ENCODE measurements at places on chromosomes 5 and 9.
A peak's percentile ranks its signal among the peaks of the same experiment; 100 is the strongest.

- H3K4me1 ChIP-seq = peaks cover 15% of the 10 kb centered on the region
- peaks cover 8% of the 10 kb centered on the region for H3K36me3 ChIP-seq
- no peaks in the 10 kb centered on the region for H3K27me3 ChIP-seq
- no peak overlapping the region for H3K27ac ChIP-seq
- no peak overlapping the region for H3K4me3 ChIP-seq
Measured at GRCh38 chr9:136049491-136050265, 45.4 kb downstream of the NACC2 start.

DNA sequence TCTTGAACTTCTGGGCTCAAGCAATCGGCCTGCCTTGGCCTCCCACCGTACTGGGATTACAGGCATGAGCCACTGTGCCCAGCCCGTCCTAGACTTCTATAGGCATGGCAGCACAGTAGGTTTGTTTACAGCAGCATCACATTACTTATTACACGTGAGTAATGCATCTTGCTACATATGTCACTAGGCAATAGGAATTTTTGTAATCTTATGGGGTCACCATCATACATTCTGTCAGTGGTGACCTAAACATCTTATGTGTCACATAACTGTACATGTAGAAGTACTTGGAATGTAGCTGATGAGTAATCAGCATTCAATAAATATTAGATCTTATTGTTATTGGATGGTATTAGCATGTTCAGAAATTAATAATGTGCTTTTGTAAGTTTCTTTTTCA, 22.9 kb upstream of the ABCA1 start:
- peaks cover 4% of the 10 kb centered on the region for H3K27me3 ChIP-seq
- DNase-seq = no peak
- no peak overlapping the region for H3K27ac ChIP-seq

DNA sequence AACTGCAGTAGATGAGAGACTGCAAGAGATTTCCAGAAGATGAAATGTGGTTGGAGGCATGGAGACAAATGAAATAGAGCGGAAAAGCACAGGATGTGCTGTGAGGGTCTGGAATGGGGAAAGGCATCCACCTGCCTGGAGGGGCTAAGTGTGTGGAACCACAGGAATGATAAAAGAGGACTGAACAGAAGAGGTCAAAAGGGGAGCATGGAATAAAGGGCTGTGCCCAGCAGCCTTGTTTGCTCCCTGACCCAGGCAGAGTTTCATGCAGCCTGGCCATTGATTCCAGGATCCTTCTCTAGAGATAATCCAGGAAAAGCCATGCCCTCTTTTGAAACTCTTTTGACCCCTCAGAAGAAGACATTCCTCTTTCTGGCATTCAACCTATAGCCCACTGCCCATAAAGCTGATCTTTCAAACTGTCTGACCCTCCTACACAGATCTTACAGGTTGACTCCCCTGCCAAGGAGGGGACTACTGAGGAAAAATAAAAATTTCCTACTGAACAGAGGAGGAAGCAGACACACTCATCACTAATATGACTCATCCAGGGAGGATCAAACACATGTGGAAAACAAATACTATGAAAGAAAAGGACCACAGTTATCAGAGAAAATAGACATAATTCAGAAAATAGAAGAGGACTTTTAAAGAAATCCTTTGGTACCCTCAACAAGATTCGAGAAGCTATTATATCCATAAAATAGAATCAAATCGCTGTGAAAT, 273.5 kb upstream of the PCSK5 start:
- H3K27me3 ChIP-seq = no peaks in the 10 kb centered on the region
- H3K27ac ChIP-seq = no peak overlapping the region
- no peak for DNase-seq
- no peak overlapping the region for H3K4me3 ChIP-seq

DNA sequence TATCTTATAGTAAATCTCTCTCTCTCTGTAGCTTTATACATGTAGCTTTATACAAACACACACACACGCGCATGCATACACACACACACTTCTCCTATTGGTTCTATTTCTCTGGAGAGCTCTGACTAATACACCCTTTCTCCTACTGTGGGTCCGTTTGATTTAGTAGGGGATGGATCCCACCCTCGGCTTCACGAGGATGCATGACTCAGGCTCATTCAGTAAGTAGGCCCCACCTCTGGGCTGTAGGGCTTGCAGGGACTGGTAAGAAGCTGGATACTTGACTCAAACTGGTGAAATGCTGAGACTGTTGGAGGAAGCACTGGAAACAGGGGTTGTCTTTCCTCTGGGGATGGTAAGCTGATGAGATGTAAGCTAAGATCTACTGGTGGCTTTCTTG, 98.7 kb downstream of the SLC24A2 start:
- no peak for DNase-seq
- H3K36me3 ChIP-seq = no peaks in the 10 kb centered on the region
- H3K27me3 ChIP-seq = no peaks in the 10 kb centered on the region
- no peak overlapping the region for H3K27ac ChIP-seq

DNA sequence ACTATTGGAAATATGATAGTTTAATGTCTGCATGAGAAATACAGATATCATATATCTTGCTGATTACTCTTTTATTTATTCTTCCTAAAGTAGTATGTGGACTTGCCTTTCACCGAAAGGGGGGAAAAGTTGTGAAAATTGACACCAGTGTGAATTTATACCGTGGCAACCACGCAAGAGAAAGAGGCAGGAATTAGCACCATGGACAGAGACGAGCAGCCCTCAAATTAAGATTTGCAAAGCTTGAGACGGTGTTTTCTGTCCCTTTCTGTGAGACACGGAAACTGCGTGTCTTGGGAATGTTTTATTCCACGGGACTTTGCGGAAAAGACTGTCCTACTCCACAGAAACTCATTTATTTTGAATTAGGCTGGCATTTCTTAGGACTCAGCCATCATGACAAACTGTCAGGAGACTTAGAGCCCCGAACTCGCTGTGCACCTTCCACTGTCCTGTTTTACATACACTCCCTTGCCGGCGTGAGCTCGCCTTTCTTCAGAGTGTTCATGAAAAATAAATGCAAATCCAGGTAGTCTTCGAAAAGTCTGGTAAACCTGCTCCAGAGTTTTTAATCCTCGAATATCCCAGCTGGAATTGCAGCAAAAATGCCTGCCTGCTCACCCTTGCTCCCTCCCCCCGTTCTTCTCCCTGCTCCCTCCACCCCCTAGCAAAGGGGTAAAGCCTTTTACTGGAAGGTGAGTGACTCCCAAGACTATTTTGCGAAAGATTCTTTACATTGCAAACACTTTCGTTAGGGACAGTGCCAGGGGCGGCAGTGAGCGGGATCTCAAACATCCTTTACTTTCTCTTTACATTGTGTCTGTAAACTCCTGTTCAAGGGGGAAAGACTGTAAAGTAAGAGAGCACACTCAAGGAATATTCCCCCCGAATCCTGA, 3.8 kb upstream of the ELAVL2 start:
- H3K36me3 ChIP-seq = no peaks in the 10 kb centered on the region
- H3K27me3 ChIP-seq = peaks cover 19% of the 10 kb centered on the region
- H3K27ac ChIP-seq = no peak overlapping the region

DNA sequence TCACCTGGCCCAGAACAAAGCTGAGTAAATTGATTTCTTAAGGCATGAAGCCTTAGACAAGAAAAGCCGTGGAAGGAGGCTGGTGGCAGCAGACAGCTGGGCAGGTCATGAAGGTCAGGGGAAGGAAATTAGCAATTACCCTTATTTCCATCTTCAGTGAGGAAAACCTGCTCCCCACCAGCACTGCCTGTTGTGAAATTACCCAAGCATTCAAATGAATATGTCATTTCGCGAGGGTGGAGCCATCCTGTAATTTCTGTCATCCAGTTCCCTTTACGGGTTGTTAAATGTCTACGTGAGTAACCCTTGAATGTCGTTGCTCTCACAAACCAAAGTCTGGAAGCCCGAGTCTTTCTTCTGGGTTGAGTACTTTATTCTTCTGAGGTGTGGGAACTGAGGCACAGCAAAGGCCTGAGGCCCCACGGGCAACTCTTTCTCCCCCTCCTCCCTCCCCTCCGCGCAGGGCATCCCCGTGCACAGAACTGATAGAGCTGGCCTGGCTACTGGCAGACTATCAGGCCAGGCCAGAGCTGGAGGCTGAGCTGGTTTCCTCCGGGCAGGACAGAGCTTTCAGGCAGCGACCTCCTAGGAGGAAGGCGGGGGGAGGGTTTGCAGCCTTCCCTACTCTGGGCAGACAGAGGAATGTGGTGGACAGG, 22.0 kb upstream of the AK3 start:
- peaks cover 14% of the 10 kb centered on the region for H3K4me1 ChIP-seq
- no peak for DNase-seq
- H3K27ac ChIP-seq = no peak overlapping the region
- H3K36me3 ChIP-seq = peaks cover 1% of the 10 kb centered on the region

- H3K27ac ChIP-seq = no peak overlapping the region
- H3K27me3 ChIP-seq = peaks cover 55% of the 10 kb centered on the region
- no peaks in the 10 kb centered on the region for H3K36me3 ChIP-seq
- DNase-seq = no peak
- H3K4me3 ChIP-seq = no peak overlapping the region
- peaks cover 8% of the 10 kb centered on the region for H3K4me1 ChIP-seq
Measured at GRCh38 chr9:72043576-72043975, 16.8 kb downstream of the C9orf57 start.

GRCh38 chr5:177968661-177969211, 27.3 kb downstream of the PROP1 start:
- no peaks in the 10 kb centered on the region for H3K27me3 ChIP-seq
- no peak overlapping the region for H3K4me3 ChIP-seq
- no peak for DNase-seq
- H3K4me1 ChIP-seq = no peaks in the 10 kb centered on the region
- H3K27ac ChIP-seq = no peak overlapping the region

DNA sequence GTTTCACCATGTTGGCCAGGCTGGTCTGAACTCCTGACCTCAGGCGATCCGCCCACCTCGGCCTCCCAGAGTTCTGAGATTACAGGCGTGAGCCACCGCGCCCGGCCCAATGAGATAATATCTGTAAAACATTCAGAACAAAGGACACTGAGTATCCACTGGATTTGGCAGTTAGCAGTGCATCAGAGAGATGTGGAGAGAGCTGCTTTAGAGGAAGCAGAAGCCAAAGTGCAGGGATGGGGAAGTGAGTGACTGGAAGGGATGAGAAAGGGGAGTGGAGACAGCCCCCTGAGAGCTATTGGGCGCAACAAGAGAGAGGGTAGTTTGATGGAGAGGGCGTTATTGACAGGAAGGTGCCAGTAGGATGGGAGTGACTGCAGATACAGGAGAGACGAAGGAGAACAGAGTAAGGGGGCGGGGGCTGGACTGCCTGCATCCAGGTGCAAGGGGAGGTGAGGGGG, 157.5 kb upstream of the SHB start:
- DNase-seq = no peak
- H3K36me3 ChIP-seq = no peaks in the 10 kb centered on the region
- H3K27me3 ChIP-seq = no peaks in the 10 kb centered on the region
- H3K4me1 ChIP-seq = peaks cover 28% of the 10 kb centered on the region
- H3K4me3 ChIP-seq = peak overlapping the region; percentile 73

DNA sequence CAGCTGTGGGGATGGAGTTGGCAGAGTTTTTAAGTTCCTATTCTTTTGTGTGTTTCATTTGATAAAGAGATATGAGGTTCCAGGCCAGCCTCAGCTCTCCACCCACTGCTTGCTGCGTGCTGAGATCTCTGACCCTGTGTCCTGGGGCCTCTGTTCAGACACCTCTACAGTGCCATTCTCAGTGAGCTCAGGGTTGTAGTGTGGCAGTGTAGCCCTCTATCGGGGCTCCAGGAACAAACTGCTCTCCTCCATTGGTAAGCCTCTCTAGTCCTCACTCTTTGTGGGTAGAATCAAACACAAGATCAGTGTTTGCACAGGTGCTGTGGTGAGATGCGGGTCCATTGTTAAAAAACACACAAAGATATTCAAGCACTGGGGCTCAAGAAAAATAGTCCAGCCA, 386.6 kb upstream of the RPS23 start:
- H3K4me3 ChIP-seq = no peak overlapping the region
- DNase-seq = no peak
- no peaks in the 10 kb centered on the region for H3K4me1 ChIP-seq
- no peaks in the 10 kb centered on the region for H3K27me3 ChIP-seq

DNA sequence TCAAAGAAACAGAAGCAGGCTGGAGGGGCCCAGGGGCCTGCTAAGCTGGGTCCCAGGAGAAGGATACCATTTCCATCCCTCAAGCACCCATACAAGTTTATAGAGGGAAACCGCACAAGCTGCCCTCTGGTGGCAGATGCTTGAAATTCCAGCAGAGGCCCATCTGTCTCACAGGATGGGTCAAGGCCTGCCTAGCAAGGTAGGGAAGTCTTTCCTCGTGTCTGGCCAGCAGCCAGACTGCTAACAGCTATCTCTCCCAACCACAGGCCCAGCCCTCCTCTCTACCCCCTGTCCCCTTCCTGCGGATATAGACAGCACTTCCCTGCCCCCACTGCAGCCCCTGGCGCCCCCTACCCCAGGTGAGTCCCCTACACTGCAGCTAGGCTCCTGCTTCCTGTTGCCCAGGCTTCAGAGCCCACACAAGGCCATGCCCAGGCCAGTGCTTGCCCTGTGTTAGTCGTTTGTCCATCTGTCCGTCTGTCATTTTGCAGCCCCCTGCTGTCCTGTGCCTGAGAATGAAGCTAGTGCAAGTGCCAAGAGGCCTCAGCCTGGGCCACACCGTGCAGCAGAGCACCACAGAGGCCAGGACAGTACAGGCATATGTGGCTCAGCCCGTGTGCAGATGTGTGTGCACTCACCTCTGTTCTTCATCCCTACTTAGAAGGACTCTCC, 26.2 kb downstream of the TCF7 start:
- H3K4me3 ChIP-seq = no peak overlapping the region

DNA sequence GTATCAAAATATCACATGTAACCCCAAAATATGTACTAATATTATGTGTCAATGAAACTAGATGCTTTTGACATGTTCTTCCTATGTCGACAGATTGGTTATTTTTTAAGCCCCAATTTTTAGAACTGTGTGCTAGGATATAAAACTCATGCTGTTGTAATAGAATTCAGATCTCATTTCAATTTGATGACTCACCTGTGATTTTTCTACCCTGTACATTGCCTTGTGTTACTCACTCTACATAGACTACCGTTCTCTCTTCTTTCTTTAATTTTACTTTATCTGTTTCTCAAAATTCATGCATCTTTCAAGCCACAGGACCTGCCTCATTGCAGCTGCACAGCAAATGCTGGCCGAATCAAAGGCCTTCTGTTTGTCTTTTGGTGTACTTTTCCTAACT, 284.5 kb downstream of the MAT2B start:
- H3K4me1 ChIP-seq = no peaks in the 10 kb centered on the region
- H3K4me3 ChIP-seq = no peak overlapping the region
- H3K27ac ChIP-seq = no peak overlapping the region
- no peak for DNase-seq
- H3K36me3 ChIP-seq = no peaks in the 10 kb centered on the region

DNA sequence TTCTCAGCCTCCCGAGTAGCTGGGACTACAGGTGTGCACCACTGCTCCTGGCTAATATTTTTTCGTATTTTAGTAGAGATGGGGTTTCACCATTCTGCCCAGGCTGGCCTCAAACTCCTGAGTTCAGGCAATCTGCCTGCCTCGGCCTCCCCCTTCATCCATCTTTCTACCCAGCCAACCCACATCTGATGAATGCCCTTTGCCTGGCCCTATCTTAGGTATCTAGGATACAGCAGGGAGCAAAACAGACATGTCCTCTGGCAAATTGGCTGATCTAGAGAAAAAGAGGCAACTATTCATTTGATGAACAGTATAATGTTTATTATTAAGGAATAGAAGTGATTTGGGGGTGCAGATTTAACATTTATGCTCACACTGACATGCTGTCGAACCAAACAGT, 123.0 kb downstream of the TRIO start:
- no peak overlapping the region for H3K27ac ChIP-seq
- peaks cover 12% of the 10 kb centered on the region for H3K27me3 ChIP-seq
- DNase-seq = no peak
- H3K36me3 ChIP-seq = peaks cover 2% of the 10 kb centered on the region
- H3K4me1 ChIP-seq = peaks cover 6% of the 10 kb centered on the region

Data from central memory CD8-positive, alpha-beta T cell (primary cell).